CD4-positive, alpha-beta T cell treated with Interferon alpha-2 for 1 hour (primary cell): ENCODE measurements at places on chromosomes 7 and 10.

GRCh38 chr10:29667191-29667590 is 32.4 kb upstream of the SVIL start:
- no peak for DNase-seq

- no peak for DNase-seq
Observed at GRCh38 chr10:72081210-72081609, 7.1 kb downstream of the SPOCK2 start.

DNA sequence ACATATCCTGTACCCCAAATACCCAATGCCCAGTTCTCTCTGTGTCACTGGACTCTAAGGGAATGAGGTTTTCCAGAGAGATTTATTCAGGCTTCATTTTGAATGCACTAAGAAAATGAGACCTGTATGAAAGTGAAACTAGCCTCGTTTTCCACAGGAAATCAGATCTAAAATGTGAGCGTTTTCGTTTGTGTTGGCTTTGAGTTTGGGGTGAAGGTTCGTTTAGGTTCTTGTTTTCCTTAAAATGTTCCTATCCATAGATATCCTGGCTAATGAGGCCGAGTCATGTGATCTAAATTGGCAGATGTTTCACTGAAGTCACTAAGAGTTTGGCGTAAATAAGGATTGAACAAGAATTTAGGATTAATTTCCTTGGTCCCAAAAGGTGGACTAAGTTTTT is 90.9 kb upstream of the BMPER start:
- DNase-seq = no peak

DNA sequence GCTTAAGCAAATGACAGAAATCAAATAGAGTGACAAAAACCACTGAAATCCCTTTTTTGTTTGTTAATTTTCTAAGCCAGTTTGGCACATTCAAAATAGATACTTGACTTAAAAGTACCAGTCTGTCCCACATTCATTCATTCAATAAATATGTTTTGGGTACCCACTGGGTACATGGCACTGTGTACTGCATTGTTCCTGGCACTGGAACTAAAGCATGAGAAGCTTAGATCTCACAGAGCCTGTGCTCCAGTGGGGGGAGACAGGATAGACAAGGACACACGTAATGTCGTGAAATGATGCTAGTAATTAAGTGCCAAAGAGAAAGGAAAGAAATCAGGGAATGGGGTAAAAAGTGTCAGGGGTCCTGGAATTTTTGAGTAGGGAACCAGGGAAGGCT is 13.0 kb downstream of the MTURN start:
- no peak for DNase-seq

- DNase-seq = no peak
Observed at GRCh38 chr10:118472415-118473304, 122.8 kb downstream of the PRLHR start.
